ENCODE measurements at places on chromosomes 4 and X. TPM values are rescaled to one million over a fixed set of nuclear protein-coding genes. Genes with fewer than 3 reads are reported as not detected.

DNA sequence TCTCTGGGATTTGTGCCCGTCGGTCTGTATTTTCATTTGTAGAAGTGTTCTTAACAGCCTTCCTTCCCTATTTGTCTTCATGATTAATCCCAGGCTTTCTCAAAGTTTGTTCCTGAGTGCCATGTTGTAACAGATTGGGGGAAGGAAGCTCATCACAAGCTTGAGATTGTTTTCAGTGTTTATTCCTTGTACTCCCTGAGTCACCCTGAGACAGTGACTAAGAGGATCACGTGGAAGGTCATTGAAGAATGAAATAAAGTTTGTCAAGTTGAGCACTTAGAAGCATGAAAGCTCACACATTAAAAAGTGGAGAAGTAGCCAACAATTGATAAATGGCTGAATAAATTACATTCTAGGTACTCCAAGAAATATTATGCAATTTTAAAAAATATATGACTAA is 153.5 kb upstream of the FAM241A start:
- DNase-seq: peak; percentile 13

DNA sequence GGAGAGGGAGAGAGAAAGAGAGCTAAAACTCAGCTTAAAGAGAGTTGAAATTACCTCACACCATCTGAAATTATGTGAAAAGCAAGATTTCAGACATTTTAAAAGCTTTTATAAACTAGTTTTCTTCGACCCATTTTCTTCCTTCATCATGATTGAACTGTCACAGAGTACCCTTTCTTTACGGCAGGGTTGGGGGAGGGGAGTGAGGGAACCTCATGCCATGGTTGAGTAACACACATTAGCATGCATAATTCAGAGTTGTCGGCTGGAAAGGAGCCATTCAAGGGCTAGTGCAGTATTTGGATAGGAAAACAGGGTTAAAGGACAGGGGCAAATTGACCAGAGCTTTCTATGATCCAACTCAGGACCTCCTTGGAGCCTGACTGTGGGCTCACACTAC is 46.2 kb downstream of the PCDH19 start:
- no peak for DNase-seq

DNA sequence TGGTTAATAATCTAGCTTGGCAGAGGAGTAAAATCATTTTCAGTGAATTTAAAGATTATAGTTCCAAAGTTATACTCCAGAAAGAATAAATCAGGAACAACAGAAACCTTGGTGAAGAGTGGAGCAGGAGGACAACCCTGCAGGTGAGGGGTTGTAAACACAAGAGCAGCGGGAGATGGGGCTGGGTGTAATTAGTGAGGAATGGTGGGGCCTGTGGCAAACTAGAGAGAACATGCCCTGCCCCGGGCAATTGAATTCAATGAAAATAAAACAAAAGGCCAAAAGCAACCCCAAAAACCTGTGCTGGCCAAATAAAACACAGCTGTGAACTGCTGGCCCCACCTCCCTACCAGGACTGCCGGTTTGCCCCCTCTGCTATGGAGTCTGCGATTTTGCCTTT is 325.2 kb downstream of the NR3C2 start:
- no peak for DNase-seq

- DNase-seq: no peak
Measured at GRCh38 chr4:112923516-112923915, 125.9 kb upstream of the ANK2 start.

DNA sequence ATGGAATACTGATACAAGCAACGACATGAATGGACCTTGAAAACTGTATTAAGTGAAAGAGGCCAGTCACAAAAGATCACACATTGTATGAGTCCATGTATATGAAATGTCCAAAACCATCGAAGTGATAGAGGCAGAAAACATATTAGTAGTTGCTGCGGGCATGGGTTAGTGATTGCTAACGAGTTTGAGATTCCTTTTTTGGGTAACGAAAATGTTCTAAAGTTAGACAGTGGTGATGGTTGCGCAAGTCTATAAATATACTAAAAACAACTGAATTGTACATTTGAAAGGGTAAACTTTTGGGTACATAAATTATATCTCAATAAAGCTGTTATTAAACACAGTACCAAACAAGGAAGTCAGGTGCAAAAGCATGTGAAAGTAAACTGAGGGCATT is 234.5 kb downstream of the FBXW7 start:
- DNase-seq: no peak

- DNase-seq: no peak
Measured at GRCh38 chrX:20796450-20796849, 529.7 kb upstream of the RPS6KA3 start.

DNA sequence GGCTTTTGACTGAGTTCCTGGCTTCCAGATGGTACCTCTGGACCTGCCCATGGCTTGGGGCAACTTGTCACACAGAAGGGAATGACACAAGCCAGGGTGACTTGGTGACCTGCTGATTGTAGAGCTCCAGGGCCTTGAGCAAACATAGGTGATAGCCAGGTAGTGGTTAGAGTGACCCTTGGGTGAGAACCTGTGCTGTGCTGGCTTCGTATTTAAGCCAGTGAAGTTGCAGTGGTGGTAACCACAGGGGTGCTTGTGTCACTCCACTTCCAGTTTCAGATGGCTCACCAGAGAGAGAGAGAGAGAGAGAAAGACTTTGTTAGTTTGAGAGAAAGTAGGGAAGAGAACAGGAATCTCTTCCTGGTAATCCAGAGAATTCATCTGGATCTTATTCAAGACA is 471.6 kb downstream of the ZIC3 start:
- DNase-seq: no peak

GRCh38 chr4:5734853-5735252 is 23.9 kb downstream of the EVC start:
- DNase-seq: no peak

- DNase-seq: no peak
Measured at GRCh38 chr4:19636451-19636850, 615.3 kb upstream of the SLIT2 start.

DNA sequence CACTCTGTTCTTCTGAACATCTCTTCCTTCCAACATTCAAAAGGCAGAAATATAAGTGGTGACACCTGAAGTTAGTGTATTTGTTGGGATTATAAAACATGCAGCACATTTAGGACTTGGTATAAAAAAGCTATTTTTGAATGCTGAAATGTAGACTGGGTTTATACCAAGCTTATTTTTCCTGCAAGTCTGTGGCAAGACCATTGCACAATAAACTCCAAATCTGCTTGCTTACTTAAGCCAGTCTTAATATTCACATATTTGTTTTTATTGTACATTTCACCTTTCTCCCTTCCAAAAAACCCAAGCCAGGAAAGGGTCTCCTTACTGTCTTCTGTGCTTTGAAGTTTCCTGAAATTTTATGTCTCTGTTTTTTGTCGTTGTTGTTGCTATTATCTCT is 63.7 kb downstream of the FHIP1A start:
- DNase-seq: no peak

DNA sequence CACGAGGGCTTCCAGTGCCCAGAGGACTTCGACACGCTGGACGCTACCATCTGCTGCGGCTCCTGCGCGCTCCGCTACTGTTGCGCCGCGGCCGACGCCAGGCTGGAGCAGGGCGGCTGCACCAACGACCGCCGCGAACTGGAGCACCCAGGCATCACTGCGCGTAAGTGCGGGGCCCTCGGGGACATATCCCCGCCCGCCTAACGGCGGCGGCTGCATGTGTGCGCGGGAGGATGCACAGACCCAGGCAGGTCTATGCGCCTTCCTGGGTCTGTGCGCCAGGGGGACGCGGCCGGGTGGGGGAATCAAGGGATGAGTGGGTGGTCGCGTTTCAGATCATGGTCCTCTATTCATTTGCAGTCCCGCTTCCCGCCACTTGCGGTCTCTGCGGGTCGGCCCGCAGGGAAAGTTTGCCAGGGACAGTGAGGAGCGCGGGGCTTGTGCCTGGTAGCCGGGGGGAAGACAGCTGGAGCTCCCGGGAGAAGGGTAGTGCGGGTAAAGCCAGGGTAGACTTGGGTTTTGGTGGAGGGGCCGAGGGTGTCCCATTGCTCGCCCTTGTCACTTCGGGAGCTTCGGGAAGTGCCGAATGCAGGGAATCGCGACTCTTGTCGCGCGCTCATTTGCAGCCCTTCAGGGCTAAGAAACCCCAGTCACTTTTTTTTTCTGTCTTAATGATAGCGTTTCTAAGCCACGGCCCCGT is 1.0 kb downstream of the SHISA3 start:
- no peak for DNase-seq

- no peak for DNase-seq
Measured at GRCh38 chrX:108731153-108731552, 5.2 kb downstream of the IRS4 start.

The TMEM31 gene
- polyA plus RNA-seq: not detected

The RHOXF1 gene
- polyA plus RNA-seq: not detected

The TCEAL2 gene
- polyA plus RNA-seq: not detected

The TMPRSS11D gene
- not detected for polyA plus RNA-seq

The STK26 gene
- polyA plus RNA-seq: 58.4 TPM

The PRSS12 gene
- not detected for polyA plus RNA-seq

The SGCB gene
- 13.2 TPM for polyA plus RNA-seq

The ATP11C gene
- 12.4 TPM for polyA plus RNA-seq

The MAGEA11 gene
- polyA plus RNA-seq: not detected

Measured in GM12878 (cell line).